Fibroblast of skin of right biceps (primary cell): ENCODE measurements at places on chromosomes 6 and 20.
A peak's percentile ranks its signal among the peaks of the same experiment; 100 is the strongest.

DNA sequence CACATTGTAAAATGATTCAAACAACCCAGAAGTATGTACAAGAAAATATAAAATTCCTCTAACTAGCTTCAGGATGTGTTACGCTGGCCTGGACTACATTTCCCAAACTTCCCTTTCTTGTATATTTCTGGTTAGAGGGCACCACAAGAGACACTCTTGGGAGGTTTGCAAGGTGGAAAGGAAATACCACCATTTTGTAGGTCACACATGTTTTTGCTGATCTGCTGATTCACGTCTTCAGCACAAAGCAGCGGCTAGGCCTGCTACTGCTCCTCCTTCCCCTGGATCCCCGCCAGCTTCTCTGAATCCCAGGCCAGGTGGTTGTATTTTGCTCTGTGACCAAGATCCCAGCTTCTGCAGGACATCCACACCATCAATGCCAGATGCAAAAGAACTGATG is 104.2 kb downstream of the AGPAT4 start:
- DNase-seq, result peak; percentile 85

DNA sequence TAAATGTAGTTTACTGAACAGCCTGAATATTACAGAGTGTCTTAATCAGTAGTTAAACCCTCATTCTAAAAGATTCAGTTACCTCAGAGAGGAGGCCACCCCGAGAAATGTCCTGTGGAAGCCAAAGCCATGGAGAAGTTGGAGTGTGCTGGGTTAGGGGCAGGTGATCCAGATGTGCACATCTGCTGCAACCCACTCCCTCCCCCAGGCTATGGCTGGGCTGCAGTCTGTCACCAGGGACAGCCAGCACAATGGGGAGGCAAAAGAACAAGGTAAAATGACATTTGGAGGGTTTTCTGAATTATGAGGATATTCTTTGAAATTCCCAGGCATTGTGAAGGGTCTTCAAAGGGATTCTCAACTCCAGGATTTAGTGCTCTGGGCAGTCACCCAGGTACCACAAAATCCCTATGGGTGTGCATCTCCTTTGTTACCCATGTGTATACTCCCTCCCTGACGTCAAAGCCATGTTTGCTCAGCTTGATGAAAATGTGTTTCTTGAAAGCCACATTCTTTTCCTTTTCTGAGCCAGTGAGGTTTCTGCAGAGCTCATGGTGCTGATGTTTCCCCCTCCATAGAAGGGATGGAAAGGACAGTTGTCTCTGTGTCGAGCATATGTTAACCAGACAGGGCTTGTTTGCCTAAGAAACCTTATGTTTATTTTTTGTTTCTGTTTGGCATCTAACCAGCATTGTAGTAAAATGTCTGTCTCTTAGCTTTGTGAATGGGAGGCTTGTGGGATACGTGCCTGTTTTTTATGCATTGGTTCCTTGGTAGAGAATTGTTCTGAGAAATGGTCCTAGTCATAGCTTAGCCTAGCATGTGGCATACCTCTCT is 212.3 kb upstream of the TBX18 start:
- DNase-seq, result peak; percentile 69

GRCh38 chr6:170029416-170030283 is 261.2 kb downstream of the DLL1 start:
- no peak for DNase-seq

- DNase-seq, result no peak
Measured at GRCh38 chr6:37260040-37260439, 2.1 kb upstream of the TMEM217 start.

GRCh38 chr6:137102851-137103492 is 58.2 kb upstream of the IL20RA start:
- no peak for DNase-seq

DNA sequence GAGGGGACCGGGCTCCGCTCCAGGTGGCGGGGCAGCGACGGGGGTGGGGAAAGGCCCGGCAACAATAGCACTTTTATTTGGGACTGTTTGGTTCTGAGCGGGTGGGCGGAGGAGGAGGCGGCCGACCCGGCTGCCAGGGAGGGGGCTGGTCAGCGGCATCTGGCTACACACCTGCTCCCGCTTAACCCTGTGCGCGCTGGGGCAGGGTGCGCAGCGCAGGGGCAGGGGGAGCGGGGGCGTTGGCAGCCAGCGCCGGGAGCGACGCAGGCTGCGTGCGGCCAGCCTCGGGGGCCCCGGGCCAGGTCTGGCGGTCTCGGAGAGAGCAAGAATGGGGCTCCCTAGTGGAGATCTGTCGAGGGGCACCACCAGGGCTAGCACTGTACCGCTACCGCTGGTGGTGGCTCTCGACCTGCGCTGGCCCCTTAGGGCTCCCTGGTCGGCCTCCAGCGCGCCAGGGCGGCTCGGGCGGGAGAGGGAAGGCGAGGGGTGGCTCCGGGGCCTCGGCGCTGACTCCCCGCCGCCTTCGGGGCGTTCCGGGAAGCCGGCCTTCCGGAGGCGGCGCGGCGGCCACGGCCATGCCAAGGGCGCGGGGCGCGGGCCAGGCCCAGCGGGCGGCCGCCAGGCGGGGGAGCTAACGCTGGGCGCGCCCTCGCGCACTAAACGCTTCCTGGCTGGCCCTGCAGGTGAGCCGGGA is 92.4 kb downstream of the NCR2 start:
- no peak for DNase-seq

DNA sequence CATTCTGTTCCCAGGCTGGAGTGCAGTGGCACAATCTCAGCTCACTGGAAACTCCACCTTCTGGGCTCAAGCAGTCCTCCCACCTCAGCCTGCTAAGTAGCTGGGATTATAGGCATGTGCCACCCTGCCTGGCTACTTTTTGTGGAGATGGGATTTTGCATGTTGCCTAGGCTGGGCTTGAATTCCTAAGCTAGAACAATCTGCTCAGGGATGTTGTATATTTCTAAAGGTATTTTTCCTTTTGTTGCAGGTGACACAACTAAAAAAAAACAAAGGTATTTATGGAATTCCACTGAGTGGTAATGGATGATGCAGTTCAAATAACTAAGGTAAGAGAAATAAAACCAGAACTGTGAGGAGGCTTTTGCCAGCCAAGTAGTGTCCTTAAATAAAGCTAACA is 49.7 kb downstream of the PTPRA start:
- DNase-seq, result no peak

GRCh38 chr6:54426995-54427394 is 118.8 kb downstream of the TINAG start:
- no peak for DNase-seq
